H1 (cell line): ENCODE measurements at places on chromosomes 16 and 17.

- DNase-seq: peak; percentile 53
Measured at GRCh38 chr17:4631836-4632580, 9.5 kb downstream of the ALOX15 start.

DNA sequence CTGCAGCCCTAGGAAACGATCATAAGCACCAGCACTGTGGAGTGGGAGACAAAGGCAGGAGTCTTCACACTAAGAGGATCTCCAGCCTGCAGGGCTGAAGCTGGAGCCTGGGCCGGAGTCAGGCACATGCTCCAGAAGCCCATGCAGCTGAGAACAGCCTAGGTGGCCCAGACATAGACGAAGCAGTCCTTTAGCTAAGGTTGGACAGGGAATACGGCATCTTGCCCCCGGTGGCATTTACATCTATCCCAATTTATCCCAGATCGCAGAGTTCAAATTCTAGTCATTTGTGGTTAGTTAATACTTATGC lies 13.9 kb downstream of the TSPOAP1 start:
- DNase-seq: no peak

DNA sequence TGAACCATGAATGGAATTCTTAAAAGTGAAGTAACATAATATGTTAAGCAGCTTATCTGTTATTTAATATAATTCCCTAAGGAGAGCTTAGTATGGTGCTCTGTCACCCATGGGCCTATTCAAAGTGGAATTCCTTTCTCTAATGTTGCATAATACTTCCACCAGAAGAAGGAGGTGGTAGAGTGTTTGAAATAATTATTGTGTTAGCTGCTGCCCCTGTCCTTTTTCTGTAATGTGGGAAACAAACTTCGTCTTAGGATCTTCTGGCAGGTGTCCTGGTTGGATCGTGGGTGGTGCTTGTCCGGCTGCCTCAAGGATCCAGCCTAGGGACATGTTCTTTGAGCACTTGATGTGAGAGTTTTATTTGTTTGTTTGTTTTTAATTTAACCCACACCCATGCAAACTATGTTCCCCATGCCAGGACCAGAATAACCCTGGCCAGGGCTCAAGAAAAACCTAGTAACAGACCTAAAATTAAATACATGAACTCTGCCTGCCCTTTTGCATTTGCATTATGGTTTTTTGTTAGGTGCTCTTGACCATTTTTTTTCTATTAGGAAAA lies 46.1 kb downstream of the ZNRF1 start:
- no peak for DNase-seq

- DNase-seq: no peak
Measured at GRCh38 chr17:40170325-40170724, 6.9 kb upstream of the RAPGEFL1 start.

DNA sequence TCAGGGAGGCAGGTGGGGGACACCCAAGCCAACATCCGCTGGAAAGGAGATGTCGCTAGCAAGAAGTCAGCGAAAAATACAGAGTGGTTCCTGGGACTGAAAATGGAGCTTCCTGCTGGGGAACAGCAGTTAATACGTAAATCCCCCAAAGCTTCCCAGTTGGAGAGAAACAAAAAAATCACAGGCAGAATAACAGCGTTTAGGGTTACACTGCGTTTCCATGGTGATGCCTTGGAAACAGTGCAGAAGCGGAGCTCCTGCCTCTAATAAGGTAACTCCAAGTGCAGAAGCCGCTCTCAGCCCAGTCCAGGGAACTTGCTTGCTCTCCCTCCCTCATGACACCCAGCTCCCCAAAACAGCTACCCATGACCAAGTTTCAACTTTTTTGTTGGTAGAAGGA lies 73.4 kb downstream of the PLD6 start:
- no peak for DNase-seq
